Osteoblast (primary cell): ENCODE measurements at places on chromosomes 2 and 18. TPM values are rescaled to one million over a fixed set of nuclear protein-coding genes. Genes with fewer than 3 reads are reported as not detected.
A peak's percentile ranks its signal among the peaks of the same experiment; 100 is the strongest.

DNA sequence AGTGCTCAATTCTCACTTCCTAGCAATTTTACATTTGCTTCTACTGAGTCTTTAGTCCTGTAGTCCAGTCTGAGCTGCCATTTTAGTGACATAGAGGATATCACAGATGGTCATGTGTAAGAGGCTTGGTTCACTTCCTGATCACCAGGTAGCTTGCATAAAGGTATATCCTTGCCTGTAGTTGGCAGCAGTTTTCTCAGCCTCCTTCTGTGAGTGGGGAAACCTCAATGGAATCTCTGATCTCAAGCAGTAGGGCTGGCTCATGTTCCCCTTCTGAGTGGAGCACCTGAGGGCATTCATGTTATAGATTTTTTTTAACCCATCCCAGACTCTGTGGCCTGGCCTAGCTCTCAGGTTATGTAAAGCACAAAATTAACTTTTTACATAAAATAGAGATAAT, 278.4 kb downstream of the RDH14 start:
- DNase-seq: no peak

- DNase-seq: no peak
These were observed 78.2 kb downstream of the KCTD1 start for GRCh38 chr18:26470011-26470637.

TCF23 gene
- total RNA-seq: not detected in 2 replicates

DNA sequence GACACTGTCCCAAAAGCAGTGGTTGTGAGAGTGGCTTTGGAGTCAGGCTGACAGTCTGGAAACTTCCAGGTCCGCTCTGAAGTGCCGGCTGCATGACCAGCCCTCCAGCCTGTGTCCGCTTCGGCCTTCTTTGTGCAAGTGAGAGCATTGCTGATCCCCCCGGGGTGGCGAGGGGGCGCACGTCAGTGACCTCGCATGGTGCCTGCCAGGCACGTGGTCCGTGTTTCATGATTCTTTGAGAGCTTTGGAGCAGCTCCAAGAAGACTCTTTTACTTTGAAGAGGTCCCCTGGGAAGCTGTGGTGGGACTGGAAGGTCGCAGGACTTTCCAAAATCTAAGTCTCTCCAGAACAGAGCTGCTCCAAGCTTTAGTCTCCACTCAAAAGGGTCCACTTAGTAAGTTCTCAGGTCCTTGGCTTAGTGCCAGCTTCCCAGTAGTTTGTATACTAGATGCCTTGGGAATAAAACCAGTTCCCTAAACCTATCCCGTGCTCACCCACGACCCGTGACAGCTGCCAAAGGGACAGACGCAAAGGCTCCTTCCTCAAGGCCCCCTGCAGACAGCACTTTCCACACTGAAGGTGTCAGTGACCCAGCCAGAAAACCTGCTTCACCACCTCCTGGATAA, 68.8 kb downstream of the ADI1 start:
- DNase-seq: peak; percentile 53

DNA sequence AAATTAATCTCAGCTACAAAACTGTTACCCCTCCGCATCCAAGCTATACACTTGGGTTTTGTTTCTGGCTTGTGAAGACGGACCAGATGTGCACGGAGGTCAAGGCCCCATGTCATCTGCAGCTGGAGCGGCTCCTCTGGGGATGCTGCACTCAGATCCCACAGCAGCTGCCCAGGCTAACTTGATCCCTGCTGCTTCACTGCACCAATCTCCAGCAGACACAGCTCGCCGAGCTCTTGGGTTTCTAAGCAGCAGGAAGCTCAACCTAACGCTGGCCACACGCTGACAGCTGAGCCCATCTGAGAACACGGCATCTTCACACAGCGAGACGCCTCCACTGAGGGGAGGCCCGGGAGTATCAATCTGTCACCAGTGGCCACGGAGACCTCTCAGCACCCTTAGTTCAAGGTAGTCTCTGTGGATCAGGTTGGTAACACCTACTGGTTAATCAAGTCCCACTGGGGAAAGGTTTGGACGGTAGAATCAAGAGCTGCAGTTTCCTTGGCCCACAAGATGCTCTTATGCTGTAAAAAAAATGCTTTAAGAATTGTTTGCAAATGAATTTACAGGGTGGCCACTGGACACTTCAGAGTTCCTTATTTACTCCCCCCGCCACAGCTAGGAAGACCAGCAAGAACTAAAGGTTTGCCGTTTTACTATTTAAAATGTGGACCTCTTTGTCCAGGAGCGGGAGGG, 67.5 kb downstream of the EMILIN2 start:
- no peak for DNase-seq

DNA sequence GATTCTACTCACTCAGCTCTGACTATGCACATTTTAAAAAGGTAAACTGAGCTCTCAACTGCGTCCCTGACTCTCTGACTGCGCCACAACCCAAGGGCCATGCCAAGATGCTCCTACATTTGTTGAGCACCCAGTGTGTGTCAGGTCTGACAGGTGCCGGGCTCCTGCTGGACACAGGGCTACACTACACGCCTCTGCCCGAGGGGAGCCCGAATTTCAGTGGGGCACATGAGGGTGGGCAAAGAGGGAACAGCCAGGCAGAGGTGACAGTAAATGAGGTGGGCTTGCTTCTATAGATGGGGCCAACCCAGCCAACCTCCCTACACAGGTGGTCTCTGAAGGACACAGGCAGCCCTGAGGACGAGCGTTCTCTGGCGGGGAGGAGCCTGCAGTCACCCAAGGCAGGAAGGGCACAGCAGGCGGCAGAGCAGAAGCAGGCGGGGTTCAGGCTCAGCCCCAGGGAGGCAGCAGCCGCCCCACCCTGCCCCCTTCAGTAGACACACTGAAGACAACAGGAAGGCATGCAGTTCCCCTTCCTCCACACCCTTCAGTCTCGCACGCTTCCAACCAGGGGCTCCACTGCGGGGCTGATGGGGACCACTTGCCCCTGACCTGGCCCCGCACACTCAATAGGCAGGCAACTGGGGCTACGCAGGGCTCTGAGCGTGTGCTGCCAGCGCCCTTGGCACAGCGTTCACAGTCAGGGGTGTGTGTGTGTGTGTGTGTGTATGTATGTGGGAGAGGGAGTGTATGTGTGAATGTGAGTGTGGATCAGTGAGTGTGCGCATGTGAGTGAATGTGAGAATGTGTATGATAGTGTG, 98.4 kb downstream of the UXS1 start:
- DNase-seq: no peak

GRCh38 chr2:36446294-36446693, 90.7 kb downstream of the CRIM1 start:
- no peak for DNase-seq

PLB1 gene
- total RNA-seq: 0.36 and 0.88 TPM in 2 replicates

GRCh38 chr2:212227755-212228154, 310.8 kb downstream of the ERBB4 start:
- peak; percentile 21 for DNase-seq

- DNase-seq: no peak
These were observed 488.2 kb upstream of the RAB6C start for GRCh38 chr2:129491308-129491707.

PJVK gene
- 2.1 and 2.5 TPM in 2 replicates for total RNA-seq

GRCh38 chr18:46702471-46702870, 45.5 kb upstream of the LOXHD1 start:
- DNase-seq: peak; percentile 62

HAAO gene
- 0.72 and 1.8 TPM in 2 replicates for total RNA-seq

- DNase-seq: no peak
These were observed 692 bp upstream of the TSHZ1 start for GRCh38 chr18:75209951-75210258.

- no peak for DNase-seq
These were observed 51.8 kb downstream of the LIMS1 start for GRCh38 chr2:108586116-108586515.

DNA sequence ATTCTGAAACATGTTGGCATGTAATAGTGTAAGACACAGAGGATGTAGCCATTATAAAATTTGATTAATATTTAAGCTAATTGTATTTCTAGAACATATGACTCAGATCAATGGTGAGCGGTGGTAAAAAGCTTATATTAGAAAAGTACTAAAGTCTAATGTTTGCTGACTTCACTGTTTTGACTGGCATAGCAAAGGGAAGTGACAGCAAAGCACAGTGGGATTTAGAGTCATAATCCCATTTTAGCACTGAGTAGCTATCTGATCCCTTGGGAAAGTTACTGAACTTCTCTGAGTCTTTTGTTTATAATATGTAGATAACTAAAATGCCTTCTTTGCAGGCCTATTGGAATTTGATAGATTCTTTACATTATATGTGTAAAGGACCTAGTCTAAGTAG, 60.4 kb downstream of the KIAA1328 start:
- peak; percentile 77 for DNase-seq

GRCh38 chr2:217049956-217050355, 190.1 kb upstream of the TNP1 start:
- DNase-seq: no peak

DNA sequence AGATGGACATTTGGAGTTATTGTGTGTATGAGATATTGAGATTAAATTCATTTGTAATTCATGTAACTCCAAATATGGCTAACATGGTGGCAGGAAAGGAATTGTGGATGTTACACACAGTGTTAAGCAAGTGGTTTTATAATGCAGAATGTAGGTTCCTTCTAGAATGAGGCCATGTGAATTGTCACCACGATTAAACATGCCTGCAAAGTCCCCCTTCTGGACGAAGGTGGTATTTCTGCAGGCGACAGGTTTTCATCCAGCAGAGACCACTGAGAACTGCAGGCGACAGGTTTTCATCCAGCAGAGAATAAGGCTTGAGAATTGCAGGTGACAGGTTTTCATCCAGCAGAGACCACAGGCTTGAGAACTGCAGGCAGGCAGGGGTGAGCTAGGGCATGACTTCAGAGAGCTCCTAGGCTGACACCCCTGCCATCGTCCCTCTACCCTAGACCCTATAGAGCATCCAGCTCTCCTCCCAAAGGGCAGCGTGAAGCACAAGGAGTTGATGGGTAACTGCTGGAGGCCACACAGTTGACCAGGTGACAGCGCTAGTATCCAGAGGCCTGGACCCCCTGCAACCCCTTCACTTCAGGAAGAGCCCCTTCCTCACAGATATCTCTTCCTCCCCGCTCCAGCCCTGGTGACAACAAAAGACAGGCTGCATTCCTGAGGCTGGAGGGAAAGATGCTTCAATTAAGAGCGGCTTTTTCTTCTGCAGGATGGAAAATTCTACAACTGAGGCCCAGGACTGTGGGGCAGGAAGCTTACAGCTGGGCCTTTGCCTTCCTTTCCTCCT, 175.8 kb downstream of the LOXHD1 start:
- no peak for DNase-seq

NABP1 gene
- total RNA-seq: 72.0 and 80.2 TPM in 2 replicates

DNA sequence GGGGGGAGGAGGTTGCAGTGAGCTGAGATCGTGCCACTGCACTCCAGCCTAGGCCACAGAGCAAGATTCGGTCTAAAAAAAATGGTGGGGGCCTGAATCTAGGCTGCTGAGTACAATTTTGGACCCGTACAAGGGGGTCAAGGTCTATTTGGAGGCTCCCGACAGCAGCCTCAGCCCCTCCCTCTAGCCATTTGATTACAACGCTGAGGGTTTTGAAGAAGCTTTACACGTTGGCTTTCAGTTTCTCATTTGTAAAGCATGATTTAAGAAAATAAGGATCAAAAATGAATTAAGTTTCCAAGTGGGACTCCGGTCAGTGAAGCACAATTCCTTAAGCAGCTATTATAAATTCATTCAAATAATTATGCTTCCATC, 133.9 kb downstream of the TGIF1 start:
- DNase-seq: no peak

- DNase-seq: peak; percentile 73
These were observed 275.3 kb upstream of the CCDC68 start for GRCh38 chr18:55234366-55235093.

DNA sequence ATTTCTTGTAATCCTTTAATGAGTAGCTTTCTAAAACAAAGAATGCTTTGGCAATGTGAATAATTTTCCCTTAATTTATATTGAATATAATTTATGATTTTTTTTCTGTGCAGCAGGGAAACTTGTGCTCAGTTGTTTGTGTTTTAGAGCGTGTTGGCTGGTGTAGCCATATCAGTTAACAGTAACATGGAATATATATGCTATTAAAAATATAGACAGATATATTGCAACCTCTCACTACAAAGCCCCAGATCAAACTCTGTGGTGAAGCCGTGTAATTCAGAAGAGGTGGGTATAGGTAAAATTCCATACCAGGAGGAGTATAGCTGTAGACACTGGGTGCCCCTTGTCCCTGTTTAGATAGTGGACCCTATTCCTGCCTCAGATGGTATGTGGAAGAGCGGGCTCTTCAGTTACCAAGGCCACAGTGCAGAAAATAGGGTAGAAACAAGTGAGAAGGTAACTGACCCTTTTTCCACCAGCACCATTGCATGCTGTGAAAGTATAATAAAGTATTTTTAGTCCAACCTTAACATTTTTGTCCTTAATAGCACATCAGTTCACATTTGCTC, 18.1 kb upstream of the RASGRP3 start:
- DNase-seq: no peak

- no peak for DNase-seq
These were observed 120.6 kb downstream of the PTRHD1 start for GRCh38 chr2:24672589-24672988.

DNA sequence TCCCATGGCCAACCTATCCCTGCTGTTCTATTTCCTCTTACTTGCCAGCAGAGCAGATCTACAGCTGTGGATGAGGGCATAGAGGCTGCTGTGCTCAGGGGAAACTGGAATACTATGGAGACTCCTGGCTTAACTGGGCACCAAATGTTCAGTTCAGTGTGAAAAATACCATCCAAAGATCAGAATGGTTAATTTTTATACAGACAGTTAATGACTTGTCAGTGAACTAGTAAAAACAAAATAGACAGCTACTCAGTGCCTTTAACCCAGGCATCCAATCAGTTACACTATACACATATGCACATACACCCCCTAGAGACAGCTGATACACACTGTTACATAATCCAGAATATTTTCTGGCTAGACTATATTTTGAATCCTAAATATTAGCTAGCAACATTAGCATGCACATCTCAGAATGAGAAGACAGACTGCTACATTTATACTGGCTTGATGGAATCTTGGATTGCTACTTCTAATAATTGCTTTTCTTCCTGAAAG, 59.1 kb upstream of the WIPF1 start:
- no peak for DNase-seq

ATRAID gene
- 187 and 198 TPM in 2 replicates for total RNA-seq

DNA sequence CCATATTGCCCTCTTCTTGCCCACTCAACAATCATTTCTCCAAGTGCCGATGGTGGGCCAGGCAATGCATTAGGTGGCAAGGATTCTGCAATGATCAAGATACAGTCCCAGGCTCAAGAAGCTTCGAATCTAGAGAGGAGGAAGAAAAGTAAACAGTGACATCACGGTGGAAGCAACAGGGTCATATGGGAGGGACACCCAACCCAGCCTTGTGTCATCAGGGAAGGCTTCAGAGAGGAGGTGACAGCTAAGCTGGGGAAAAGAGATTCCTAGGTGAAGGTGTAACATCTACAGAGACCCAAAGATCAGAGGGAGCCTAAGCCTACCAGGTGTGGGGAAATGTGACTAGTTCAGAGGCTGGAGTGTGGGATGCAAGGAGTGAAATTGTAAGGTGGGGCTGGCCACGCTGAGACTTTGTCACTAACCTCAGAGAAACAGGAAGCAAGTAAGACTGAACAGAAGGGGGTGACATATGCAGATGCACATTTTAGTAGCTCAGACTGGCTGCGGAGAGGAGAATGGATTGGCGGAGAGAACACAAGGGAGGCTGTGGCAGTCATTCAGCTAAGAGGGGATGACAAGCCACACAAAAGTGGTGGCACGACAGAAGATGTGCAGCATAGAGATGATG, 104.9 kb downstream of the ANKRD44 start:
- no peak for DNase-seq

GRCh38 chr18:29652797-29653196, 1389.7 kb downstream of the DSC3 start:
- no peak for DNase-seq

GRCh38 chr2:216463148-216463547, 35.5 kb upstream of the RPL37A start:
- no peak for DNase-seq
